CD4-positive, alpha-beta T cell treated with Interleukin-15 for 1 hour (primary cell): ENCODE measurements at places on chromosomes 3 and 15.

DNA sequence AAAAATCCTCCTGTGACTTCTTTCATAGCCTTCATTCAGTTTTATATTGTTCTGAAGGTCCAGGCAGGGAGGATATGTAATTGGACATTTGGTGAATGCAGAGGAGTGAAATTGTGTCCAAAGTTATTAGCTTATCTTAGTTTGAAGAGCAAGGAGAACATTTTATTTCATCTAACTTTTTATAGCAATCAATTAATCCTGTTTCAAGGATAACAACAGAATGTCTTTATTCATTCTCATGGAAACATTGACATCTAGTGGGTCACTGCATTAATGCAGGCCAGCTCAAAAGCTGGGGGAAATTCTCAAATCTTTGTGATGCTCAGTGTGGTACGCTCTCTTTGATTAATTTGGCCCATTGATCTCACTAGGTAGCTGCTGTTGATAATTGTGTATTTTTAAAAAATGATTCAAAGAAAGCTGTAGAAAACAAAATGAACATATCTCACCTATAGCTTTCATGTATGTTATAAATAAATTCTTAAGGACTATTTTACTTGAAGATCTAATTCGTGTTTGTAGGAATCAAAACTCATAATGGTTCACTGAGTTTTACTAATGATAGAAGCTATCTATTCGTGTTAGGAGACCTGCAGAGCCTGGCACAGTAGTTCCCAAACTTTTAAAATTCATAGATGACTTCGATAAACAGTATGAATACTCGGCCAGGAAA lies 150.8 kb upstream of the KCNMB2 start:
- no peak for DNase-seq

- DNase-seq = no peak
Observed at GRCh38 chr3:68874551-68875348, 57.6 kb downstream of the TAFA4 start.

DNA sequence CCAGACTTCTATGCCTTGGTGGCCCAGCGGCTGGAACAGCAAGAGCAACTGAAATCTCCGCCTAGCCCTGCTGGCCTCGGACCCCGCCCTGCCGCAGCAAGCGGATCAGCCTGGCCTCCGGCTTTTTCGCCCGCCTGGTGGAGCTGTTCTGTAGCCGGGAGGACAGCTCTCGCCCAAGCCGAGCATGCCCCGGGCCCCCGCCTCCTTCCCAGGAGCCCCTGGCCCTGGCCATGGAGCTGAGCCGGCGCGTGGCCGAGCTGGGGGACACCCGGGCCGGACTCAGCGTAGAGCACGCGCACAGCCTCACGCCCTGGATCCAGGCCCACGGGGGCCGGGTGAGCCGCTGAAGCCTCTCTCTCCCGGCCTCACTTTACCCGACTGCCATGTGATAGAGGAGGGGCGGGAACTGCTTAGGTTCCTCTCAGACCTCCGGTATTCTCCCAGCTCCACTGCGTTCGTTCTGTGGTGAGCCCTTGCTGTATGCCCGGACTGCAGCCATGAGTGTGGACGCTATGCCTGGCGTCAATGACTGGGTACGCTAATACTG lies 24.1 kb upstream of the MRPL3 start:
- DNase-seq = no peak

DNA sequence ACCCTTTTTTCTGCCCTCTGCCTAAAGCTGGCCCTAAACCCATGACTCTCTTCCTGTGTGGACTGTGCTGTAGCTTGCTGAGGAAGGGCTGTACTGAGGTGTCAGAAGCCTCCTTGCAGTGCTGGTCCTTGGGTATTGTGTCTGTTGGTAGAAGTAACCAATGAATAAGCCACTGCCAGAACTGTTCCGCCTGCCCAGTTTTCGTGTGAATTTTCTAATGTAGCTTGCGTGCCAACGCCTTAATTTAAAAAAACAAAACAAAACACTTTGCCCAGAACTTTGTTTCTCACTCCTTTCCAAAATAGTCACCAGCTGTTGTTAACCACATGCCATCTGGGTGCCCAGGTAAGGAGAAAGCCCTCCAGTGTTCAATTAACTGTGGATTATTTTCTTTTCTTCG lies 101.9 kb downstream of the KLHL25 start:
- DNase-seq = peak; percentile 74

DNA sequence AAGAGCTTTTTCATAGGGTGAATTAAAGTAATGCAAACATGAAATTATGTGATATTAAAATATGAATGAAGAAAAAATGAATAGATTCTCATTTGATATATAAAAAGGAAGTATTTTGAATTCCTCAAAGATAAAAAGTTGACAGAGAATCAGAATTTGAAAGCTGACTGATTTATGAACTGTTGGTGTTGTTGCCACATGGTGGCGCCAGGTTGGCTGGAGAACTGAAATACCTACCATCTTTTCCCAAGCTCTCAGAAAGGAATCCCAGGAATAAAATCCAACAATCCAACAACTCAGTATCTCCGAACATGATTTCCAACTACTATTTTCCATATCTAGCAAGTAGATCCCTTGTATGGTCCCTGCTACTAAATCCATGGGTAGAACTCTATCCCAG lies 3.1 kb downstream of the MYRIP start:
- DNase-seq = no peak

- no peak for DNase-seq
Observed at GRCh38 chr15:99438691-99439523, 126.9 kb upstream of the MEF2A start.

- no peak for DNase-seq
Observed at GRCh38 chr3:40615110-40615915, 90.6 kb downstream of the ZNF621 start.

GRCh38 chr15:31447931-31448634 lies 121.4 kb downstream of the KLF13 start:
- no peak for DNase-seq

DNA sequence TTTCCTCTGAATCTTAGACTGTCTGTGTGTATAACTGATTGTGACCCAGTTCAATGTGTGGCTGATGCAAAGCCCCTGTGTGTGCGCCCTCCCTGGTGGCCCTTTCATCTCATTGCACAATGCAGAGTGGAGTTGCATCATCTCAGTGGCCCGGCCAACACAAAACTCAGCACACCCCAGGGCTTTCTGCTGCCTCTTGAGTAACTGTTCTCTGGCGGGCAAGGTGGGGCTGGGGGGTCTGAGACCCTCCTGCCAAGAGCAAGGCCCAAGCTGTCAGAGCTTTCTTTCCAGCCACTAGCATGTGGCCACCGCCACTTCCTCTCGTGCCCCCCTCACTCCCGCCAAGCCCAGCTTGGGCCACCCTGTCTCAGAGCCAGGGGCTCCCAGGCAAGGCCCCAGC lies 80.7 kb upstream of the ALDH1L1 start:
- DNase-seq = no peak

DNA sequence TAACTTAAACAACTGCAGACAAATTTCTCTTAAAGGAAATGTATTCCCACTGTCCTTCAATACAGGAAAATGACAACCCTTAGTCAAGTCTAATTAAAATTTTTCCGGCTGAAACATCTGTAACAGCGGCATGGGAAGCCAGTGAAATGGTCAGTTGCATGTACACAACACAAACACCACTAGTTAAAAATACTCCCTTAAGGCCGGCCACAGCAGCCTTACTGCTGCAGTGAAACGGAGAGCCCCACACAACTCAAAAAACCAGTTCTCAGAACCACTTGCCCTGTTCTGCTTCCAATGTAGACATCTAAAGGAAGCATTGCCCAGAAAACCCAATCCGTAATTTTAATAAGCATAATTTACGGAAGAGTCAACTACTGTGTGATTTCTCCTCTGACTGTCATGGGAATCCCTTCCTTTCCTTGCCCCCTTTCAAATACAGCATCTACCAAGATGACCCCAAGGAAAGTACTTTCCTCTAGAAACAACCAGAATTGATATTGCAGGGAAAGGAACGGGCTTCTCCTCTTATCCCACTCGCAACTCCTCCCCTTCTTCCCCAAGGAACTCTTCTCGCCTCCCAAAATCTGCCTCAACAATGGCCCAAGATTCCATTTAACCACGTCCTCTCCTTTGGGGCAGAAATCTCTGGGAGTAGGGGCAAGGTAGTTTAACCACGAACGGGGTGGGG lies 1.6 kb downstream of the FBN1 start:
- no peak for DNase-seq

GRCh38 chr3:136957751-136958288 lies at the start of gene IL20RB:
Gene IL20RB, plus strand, starts transcription at chr3:136957983. Its CDS starts 131 bp downstream, at chr3:136958114.
- no peak for DNase-seq

DNA sequence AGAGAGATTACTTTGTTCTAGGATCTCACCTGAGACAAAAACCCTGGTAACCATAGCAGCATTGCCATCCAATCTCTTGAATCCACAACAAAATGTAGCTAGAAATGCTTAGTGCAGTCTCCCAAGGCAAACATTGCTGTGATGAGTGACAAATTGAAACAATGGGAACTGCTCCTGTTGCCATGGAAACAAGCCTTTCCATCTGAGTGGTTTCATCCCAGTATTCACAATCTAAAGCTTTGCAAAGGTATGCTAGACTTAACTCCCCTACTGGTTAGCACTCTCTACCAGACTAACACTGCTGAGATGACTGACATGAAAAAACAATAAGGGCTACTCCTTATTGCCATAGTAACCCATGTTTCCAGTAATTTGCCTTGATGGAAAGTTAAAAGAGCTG lies 172.6 kb upstream of the CNTN3 start:
- no peak for DNase-seq

DNA sequence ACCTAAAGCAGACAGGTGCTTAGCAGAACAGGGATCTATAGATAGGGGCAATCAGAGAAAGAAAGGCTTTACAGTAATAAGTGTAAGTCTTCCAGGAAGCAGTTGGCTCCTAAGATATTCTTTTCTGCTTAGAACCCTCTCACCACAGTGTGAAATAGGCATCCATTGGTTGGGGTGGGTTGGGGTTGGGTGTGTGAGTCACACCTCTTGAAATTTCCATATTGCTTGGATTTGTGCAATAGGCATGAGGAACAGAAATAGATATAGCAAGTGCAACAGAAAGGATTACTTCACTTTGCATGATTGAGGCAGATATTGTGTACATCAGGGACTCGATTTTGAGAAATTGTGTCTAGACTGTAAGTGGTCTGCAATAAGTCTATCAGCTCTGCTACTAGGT lies 200.1 kb upstream of the GAP43 start:
- no peak for DNase-seq

DNA sequence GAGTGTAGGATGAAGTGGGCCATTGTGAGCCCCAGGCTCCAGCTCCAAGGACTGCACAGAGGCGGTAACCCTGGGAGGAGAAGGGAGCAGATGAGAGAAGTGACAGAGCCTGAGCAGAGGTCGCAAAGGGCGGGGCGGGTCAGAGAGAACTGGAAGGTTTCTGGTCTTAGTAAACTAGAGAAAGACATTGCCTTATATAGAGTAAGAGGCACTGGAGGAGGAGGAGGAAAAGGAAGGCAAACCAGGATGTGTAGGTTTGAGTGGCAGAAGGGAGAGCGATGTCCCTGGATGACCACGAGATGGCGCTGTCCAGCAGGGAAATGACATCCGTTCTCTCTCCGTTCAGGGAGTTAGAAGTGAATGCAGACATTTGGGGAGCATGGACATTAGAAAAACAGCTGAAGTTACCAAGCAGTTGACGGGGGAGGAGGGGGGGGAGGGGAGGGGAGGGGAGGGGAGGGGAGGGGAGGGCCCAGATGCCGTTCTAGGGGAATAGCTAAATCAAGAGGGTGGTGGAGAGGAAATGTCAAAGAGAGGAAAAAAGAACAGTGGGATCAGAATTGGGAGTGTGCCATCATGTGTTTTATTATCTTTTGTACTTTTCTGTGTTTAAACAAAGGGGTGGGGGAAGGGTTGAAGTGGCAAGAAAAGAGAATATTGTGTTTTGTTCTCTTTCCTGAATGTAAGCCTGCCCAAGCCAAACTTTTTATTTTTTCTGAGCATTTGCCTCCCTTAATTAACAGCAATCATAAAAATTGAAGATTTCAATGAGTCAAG lies 48.8 kb downstream of the STARD5 start:
- peak; percentile 80 for DNase-seq

GRCh38 chr15:25237291-25237978 lies 201.4 kb downstream of the UBE3A start:
- DNase-seq = peak; percentile 15

- no peak for DNase-seq
Observed at GRCh38 chr3:58059349-58060321, 51.4 kb downstream of the FLNB start.

GRCh38 chr3:16419640-16420241 lies 93.8 kb downstream of the RFTN1 start:
- no peak for DNase-seq

DNA sequence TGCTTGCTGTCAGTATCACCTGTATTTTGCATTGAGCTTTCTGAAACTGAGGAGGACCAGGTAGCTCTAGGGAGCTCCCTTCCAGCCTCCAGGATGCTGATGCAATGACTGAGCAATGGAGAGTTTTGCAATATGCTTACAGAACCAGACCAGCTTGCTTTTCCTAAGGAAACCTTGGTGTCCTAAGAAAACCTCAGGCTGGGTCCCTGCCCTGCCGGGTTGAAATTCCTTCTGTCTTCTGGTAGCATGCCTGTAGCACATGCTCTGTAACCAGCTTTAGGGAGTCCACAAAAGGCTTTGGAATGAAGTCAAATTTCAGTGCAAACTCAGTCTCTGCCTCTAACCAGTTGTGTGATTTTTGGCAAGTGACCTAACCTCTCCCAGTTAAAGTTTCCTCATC lies 65.8 kb upstream of the GSK3B start:
- no peak for DNase-seq

- no peak for DNase-seq
Observed at GRCh38 chr3:161852744-161853143, 356.1 kb downstream of the OTOL1 start.

DNA sequence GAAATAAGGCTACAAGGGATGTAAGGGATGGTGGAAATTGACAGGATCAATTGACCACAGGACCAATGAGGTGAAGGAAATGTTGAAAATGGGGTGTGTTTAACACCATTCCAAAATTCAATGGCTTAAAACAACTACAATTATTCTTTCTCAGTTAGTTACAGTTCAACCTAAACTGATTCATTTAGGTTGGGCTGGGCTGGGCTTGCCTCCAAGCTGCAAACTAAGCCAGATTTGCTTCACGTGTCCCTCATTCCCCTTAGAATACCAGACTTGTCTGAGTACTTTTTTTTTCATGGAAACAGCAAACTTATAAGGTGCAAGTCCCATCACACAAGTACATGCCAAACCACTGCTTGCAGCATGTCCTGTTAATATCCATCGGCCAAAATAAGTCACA lies 280.1 kb downstream of the NEK10 start:
- no peak for DNase-seq

GRCh38 chr3:4821338-4821737 lies 157.9 kb upstream of the BHLHE40 start:
- DNase-seq = no peak

DNA sequence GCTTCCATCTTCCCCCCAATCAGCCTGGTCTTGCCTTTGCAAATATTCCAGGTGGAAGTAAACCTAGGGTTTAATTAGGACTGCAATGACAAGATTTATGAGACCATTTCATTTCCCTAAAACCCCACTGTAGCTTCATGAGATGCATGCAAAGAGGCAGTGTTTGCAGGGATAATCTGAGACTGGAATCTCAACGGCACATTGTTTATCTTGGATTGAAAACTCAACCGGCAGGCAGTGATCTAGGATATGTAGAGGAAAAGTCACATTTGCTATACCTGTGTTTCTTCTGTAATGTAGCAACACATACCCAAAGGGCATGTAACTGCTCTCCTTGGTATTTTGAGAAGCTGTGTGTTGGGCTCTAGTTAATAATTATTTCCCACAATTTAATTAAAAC lies 18.7 kb upstream of the CLSTN2 start:
- no peak for DNase-seq

GRCh38 chr3:147119346-147119745 lies 287.0 kb downstream of the ZIC4 start:
- DNase-seq = no peak
